ENCODE measurements at places on chromosomes 12 and 14.

DNA sequence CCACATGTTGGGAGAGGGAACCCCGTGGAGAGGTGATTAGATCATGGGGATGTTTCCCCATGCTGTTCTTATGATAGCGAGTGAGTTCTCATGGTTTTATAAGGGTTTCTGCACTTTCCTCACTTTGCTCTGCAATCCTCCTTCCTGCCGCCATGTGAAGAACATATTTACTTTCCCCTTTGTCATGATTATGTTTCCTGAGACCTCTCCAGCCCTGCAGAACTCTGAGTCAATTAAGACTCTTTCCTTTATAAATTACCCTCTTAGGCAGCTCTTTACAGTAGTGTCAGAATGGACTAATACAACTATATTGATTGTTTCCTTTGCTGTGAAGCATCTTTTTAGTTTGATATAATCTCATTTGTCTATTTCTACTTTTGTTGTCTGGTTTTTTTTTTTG is 13.1 kb upstream of the RASSF9 start:
- DNase-seq: no peak

GRCh38 chr14:99549684-99550083 is 54.3 kb downstream of the CCDC85C start:
- DNase-seq: no peak

DNA sequence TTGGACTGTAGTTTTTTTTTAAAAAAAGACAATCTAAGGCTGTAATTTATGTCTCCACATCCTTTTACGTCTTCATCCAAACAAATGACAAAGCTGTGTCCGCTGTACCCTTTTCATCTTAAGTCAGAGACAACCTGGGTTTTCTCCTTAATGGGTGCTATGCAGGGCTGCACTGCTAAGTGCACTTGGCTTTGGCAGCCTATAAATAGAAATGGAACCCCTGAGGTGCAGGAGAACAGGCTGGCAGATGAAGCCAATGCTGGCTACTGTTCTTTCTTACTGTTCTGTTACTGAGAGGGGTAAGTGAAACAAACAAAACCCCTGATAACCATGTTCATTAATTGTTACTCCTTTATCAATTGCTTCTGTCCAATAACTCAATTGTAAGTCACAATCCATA is 47.1 kb upstream of the KICS2 start:
- no peak for DNase-seq

GRCh38 chr12:98471085-98471484 is 44.3 kb upstream of the TMPO start:
- no peak for DNase-seq

- DNase-seq: no peak
Measured at GRCh38 chr12:80419644-80420043, 24.4 kb upstream of the PTPRQ start.

DNA sequence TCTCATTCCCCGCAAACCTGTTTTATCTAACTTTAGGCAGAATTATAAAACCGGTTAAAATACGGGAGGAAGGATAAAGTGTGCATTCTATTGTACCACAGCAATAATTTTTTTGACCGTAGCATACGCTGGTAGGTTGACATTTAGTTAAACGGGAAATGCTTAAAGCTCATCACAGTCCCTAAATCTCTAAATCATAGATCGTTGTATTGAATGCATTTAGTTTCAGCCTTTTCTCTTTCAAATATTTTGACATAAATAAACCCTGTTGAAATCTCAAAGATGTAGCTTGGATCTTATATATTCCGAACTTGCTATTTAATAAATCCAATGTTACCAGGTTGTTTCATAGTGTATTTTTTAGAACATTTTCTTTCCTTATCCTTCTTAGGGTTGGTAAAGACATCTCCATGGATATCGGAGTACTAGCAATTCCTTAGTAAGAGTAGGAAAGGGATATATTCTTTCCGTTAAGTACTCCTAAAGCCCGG is 798 bp downstream of the CLEC2B start:
- no peak for DNase-seq
